Osteocyte (in vitro differentiated cells): ENCODE measurements at places on chromosomes 5 and 9.

GRCh38 chr5:175922192-175922885 is 45.8 kb downstream of the THOC3 start:
- no peak for DNase-seq

- DNase-seq, result no peak
These were observed 495 bp downstream of the OSTF1 start for GRCh38 chr9:75088646-75089372.

- DNase-seq, result no peak
These were observed 7.2 kb downstream of the CDC37L1 start for GRCh38 chr9:4686584-4686983.

- no peak for DNase-seq
These were observed 13.2 kb downstream of the GPSM1 start for GRCh38 chr9:136340356-136341041.

- DNase-seq, result no peak
These were observed 29.7 kb downstream of the GTF3C4 start for GRCh38 chr9:132699956-132700355.

GRCh38 chr5:14250748-14251701 is 107.9 kb downstream of the TRIO start:
- no peak for DNase-seq

- DNase-seq, result no peak
These were observed 288.5 kb upstream of the TUT7 start for GRCh38 chr9:86642721-86643120.

DNA sequence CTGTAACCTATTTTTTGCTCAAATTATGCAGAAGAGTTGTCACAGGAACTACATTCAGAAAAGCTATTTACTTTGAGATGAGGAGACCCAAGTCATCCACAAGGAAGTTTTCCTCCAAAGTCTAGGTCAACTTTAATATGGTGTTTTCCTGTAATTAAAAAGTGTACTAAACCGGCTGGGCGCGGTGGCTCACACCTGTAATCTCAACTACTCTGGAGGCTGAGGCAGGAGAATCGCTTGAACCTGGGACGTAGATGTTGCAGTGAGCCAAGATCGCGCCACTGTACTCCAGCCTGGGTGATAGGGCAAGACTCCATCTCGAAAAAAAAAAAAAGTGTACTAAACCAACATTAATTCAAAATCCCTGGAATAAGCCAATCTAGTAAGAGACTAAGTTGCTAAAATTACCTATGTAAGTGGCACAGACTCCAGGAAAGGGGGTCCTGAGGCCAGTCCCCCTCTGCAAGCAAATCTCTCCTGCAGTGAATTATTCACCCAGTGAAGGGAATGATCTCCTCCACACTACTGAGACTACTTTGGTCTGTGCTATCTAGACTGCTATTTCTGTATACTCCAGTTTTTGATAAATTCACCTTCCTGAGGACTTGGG is 38.9 kb downstream of the FNBP1 start:
- no peak for DNase-seq

DNA sequence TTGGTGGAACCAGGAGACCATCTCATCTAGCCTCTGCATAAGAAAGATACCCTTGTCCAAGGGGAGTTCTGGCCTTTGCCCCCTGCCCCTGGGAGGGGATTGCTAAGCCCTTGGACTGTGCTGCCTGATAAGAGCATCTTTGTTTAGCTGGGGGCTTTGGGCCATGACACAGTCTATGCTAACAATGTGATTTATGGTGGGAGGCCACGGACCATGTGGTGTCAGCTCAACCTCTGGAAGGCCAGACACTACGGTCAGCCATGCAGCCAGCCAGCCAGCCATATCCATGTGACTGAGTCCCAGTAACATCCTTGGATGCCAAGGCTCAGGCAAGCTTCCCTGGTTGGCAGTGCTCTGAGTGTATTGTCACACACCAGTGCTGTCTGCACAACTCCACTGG is 244.4 kb downstream of the FSTL4 start:
- peak; percentile 68 for DNase-seq

- no peak for DNase-seq
These were observed 2.4 kb downstream of the FGFR4 start for GRCh38 chr5:177089127-177089526.

GRCh38 chr9:136769710-136770191 is 5.4 kb upstream of the LCN15 start:
- DNase-seq, result no peak

DNA sequence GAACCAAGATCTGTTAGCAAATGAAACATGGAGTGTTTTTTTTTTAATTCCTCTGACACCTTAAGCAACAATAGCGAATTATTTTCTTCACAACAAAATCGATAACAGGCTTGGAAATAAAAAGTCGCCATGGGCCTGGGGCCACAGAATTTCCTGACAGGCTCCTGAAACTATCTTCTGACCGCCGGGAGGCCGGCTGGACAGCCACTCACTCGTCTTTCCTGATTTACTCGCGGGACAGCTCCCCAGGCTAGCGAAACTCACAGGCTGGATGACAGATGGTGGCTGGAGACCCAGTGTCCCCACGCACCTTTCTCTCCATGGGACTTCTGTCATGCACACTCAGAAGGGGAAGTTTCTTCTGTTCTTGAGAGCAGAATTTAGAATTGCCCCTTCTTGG is 143.3 kb upstream of the IRX2 start:
- DNase-seq, result peak; percentile 54

DNA sequence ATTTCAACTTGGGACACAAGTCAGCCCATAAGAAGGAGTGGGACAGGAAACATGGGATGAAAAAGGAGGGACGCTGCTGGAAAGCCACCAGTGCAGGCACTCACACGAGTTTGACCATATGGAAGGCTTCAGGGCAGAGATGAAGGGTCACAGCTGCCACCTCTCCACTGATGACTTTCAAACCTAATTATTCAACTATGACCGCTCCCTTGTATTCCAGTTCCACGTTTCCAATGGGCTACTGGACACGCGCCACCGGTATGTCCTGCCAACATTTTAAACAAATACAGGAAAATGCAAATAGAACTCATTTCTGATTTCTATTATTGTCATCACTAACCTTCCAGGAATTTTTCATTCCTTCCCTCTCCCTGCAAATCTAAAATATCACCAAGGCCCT is 134.7 kb downstream of the SLC1A3 start:
- DNase-seq, result no peak

GRCh38 chr5:1760231-1760630 is 39.4 kb downstream of the MRPL36 start:
- DNase-seq, result no peak

- DNase-seq, result peak; percentile 42
These were observed 10.1 kb downstream of the PLIN2 start for GRCh38 chr9:19117039-19117716.

DNA sequence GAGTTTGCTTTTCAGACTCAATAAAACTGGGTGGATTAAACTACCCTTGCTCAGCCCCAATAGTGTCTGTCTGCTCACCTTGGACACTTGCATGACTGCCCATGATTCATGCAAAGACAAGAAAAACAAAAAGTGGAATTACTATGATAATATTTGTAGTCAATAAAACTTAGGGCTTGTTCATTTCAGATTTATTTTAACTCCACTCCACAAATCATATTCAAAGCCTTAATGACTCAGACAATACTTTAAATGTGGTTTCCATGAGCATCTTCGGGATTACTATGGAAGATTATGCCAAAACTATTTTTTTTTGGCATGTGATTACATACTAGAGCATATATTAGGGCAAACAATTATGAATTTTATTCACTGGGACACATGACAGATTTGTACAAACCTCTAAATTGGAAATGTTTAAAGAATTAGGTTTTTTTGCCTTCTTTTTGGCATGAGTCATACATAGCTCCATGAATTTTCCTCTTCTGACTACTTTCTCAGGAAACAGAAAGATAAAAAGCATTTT is 468.9 kb downstream of the ACTL7B start:
- no peak for DNase-seq

DNA sequence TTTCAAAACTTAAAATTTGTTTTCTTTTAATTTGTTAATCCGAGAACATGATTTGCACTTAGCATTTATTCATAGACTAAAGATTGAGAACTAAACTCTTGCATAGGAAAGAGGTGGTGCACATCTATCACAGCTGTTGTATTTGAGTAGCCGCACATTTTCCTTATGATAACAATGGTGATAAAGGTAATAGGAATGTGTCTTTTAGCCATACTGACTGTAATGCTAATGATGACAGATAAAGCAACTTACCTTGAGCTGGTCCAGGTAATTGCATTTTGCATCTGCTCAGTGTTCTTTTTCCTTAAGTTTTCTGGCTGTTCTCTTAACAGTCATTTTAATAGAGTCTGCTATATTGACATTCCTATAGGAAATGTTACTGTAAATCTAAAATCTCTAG is 19.0 kb downstream of the PHAX start:
- no peak for DNase-seq

DNA sequence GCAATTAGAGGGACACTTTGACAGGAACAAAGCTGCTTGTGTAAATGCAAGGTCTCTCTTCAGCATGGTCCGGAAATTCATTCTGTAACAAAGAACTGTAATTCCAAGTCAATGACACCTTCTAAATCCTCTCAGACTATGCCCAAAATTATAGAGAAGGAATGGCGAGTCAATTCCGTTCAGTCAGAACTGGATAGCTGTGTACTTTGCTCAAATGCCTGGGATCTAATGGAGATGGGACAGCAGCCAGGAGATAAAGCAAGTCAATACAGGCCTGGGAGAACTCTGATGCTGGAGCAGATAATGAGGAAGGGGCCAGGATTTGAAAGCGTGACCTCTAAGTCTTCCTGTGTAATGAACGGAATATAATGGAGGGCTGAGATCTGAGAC is 96.4 kb upstream of the SPRY4 start:
- DNase-seq, result no peak

DNA sequence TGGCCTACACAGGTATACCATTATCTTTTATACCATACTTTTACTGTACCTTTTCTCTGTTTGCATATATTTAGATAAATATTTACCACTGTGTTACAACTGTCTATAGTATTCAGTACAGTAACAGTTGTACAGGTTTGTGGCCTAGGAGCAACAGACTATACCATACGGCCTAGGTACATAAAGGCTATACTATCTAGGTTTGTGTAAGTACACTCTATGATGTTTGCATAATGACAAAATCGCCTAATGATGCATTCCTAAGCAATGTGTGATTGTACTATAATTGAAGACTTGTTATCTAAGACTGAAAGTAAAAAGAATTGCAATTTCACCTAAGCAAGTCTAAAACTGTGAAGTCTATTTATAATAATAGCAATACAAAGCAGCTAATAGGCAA is 3.9 kb downstream of the C9orf72 start:
- no peak for DNase-seq

DNA sequence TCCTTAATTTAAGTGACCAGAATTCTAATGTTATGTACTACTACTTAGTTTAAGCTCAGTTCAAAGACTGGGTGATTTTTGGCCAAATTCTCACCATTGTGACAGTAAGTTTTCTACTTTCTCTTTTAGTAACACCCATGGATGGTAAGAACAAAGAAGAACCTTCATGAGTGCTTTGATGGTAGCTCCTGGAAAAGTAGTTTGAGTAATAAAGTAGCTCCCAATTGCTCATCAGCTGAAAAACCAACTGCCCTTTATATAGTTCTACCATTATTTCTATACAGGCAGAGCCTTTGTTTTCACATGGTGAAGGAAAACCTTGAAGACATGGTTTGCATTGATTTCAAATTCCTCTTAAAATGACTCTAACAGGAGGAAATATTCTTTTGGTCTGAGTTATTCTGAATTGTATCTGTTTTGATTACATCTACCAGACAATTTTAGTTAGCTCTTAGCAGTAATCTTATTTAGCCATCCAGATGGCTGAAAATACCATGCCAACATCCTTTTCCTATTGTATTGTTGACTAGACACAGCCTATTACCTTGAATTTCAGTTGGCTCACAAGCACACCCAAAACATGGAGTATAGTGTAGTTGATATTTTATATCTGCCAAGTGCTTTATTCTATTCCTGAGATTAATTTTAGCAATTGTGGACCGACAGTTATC is 23.7 kb upstream of the STARD4 start:
- DNase-seq, result no peak

DNA sequence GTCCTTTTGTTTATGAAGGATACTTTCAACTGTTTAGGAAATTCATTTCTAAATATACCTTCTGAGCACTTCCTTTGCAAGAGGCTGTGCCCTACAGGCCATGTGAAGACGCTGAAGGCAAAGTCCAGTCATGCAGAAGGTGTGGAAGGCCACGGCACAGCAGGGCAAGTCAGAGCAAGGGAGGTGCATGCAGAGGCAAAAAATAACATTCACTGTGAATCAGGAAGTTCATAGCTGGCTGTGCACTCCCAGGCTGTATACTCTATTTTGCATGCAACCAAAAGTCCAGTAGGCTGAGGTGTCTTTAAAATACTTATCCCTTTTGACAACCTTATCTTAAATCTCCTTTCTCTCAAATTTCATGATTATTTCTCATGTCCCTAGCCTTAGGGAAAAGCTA is 50.3 kb downstream of the GNAQ start:
- no peak for DNase-seq

DNA sequence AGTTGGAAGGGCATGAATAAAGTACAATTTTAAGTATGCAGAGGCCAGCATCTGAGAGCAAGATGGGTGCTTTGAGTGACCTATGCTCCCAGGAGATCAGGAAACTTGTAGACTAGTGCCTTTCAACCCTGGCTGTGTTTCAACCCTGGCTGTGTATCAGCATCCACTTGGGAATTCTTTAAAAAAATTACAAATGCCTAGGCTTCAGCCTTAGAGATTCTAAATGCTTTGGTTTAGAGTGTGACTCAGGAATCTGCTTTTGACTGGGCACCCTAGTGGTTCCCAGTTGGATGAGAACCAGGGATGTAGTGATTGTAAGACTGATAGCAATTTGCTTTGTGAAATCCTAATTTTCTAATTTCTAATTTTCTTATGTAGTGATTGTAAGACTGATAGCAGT is 65.6 kb downstream of the RALGPS1 start:
- DNase-seq, result no peak

GRCh38 chr5:89534331-89534730 is 651.3 kb upstream of the MEF2C start:
- no peak for DNase-seq

DNA sequence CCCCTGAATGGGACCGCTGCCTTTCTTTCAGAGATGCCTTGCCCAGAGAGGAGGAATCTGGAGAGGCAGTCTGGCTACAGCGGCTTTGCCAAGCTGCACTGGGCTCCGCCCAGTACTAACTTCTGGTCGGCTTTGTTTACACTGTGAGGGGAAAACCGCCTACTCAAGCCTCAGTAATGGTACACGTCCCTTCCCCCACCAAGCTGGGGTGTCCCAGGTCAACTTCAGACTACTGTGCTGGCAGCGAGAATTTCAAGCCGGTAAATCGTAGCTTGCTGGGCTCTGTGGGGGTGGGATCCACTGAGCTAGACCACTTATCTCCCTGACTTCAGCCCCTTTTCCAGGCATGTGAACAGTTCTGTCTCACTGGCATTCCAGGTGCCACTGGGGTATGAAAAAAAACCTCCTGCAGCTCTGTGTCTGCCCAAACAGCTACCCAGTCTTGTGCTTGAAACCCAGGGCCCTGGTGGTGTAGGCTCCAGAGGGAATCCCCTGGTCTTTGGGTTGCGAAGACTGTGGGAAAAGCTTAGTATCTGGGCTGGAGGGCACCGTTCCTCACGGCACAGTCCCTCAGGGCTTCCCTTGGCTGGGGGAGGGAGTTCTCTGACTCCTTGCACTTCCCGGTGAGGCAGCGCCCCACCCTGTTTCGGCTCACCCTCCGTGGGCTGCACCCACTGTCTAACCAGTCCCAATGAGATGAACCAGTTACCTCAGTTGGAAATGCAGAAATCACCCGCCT is 171.2 kb downstream of the CWC27 start:
- no peak for DNase-seq

GRCh38 chr5:2886531-2886930 is 135.1 kb upstream of the IRX2 start:
- DNase-seq, result peak; percentile 17
